ENCODE measurements at places on chromosomes 4 and X.

DNA sequence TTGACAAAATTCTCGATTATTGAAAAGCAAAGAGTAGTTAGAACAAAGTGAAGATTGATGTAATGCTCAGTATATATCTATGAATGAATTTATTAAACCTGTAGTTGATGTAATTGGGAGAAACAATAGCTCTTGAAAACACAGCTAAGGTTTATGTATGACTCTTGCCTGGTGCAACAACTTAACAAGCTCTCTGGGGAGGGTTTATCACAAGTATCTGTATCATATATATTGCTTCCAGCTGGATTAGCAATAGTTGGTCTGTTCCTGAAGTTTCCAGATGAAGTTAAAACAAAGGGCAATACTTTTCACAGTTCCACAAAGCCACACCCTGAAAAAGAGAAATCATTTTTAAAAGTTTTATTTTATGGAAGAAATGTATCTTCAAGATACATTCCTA lies 91.4 kb downstream of the ARSJ start:
- no peak for DNase-seq

DNA sequence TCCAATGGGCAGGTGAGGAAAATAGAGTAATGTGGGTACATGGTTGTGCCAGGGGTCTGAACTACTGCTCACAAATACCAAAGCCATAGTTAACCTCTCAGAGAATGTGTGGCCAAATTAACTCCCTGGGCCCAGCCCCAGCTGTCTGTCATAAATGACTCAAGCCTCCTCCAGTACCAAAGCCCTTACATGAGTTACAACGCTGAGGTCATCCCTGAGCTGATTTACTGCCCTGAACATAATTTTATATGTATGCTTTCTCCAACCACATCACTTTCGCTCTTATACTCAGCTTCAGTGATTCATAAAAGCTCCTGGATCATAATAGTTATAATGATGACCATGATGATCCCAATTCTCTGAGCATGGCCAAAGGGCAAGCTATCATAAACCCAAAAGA lies 283.9 kb downstream of the NKX6-1 start:
- DNase-seq, result no peak

DNA sequence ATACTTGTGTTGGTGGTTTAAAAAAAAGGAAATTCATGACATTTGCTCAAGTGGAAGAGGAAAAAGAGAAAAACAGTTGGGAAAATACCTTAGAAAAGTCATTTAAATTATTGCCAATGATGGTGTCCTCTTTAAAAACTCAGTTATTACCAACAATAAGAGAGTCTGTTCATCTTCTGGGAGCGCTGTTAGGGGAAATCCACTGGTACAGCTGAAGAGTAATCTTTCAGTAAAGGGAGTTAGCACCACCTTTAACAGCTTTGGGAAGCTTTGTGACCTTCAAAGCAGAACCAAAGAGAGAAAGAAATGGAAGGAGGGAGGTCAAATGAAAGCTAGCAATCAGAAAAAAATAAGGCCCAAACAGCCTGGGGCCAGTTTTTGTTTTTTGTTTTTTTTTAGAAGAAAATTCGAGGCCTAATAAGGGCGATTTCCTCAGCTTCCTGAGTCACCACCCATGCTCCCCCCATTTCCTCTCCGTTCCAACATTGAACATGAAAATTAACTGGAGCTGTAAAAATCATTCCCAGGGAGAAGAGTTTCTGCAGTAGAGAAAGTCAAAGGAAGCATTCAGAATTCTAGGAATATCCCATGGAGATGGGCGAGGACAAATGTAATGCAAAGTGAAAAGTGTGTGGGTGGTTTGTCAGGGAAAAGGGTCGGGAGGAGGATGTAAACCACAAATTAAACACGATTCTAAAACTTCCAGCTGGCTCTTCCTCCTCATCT lies 115.1 kb downstream of the SH3KBP1 start:
- DNase-seq, result no peak

- DNase-seq, result no peak
Observed at GRCh38 chr4:686413-687040, 2.4 kb downstream of the SLC49A3 start.

GRCh38 chrX:115183980-115184379 lies 5.2 kb upstream of the RBMXL3 start:
- no peak for DNase-seq

Measured in activated T-cell treated with anti-CD3 and anti-CD28 coated beads for 4 hours (primary cell).